ENCODE measurements at places on chromosomes 2 and 18. TPM values are rescaled to one million over a fixed set of nuclear protein-coding genes. Genes with fewer than 3 reads are reported as not detected.

DNA sequence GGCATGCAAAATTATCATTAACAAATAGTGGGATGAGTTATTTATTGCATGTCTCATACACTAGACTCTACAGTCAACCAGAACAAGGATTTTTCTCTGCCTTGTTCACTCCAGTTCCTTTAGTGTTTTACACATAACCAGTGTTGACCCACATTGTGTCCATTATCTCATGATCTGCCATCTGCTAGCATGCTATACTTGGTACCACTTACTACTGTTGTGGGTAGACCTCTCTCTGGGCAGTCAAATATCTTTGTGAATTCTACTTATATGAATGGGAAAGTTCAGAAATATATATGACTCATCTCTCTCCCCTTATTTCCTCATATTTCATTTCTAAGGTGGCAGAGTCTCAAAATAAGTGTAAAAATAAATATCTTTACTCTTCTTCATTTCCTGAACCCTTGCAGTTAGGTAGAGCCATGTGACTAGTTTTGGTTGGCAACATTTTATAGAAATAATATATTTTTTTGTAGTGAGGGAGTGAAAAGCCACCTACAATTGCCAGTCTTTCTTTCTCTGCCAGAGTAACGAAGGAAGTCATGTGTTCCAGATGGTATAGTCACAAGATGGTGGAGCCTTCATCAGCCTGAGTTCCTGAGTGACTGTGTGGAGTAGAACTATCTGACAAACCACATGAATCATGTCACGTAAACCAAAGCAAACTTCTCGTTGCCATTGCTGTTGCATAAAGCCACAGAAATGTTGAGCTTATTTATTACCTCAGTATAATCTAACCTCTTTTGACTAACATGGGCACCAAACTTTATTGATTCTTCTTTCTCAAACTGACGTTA is 704.0 kb downstream of the RNF144A start:
- DNase-seq: no peak

ARHGEF33 gene
- 0.27 TPM for total RNA-seq

IL1R1 gene
- not detected for total RNA-seq

- DNase-seq: no peak
Measured at GRCh38 chr2:34670482-34670881, 1071.4 kb upstream of the FAM98A start.

- no peak for DNase-seq
Measured at GRCh38 chr2:238227587-238228032, 12.2 kb downstream of the HES6 start.

- no peak for DNase-seq
Measured at GRCh38 chr18:65901522-65901921, 150.7 kb downstream of the CDH7 start.

MOGAT1 gene
- total RNA-seq: not detected

DNA sequence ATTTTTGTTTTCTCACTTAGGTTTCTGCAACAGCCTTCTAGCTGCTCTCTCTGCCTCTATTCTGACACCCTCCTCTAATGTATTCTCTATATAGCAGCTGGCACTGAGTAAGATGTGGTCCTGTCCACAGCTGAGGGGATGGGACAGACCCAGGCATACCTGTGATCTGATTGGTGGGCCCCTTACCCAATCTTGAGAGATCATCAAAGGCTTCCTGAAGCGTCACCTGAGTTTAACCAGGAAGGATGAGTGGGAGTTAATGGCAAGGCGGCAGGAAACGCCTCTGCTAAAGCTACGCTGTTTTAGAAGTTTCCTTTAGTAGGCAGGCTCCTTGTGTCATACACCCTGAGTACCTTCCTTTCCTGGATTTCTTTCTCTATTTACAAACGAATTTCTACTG is 5.7 kb upstream of the TET3 start:
- no peak for DNase-seq

Data from activated B cell treated with CpG ODN at 0.5 μM for 24 hours (primary cell).